ENCODE measurements at places on chromosomes 11 and 22. TPM values are rescaled to one million over a fixed set of nuclear protein-coding genes. Genes with fewer than 3 reads are reported as not detected.

DNA sequence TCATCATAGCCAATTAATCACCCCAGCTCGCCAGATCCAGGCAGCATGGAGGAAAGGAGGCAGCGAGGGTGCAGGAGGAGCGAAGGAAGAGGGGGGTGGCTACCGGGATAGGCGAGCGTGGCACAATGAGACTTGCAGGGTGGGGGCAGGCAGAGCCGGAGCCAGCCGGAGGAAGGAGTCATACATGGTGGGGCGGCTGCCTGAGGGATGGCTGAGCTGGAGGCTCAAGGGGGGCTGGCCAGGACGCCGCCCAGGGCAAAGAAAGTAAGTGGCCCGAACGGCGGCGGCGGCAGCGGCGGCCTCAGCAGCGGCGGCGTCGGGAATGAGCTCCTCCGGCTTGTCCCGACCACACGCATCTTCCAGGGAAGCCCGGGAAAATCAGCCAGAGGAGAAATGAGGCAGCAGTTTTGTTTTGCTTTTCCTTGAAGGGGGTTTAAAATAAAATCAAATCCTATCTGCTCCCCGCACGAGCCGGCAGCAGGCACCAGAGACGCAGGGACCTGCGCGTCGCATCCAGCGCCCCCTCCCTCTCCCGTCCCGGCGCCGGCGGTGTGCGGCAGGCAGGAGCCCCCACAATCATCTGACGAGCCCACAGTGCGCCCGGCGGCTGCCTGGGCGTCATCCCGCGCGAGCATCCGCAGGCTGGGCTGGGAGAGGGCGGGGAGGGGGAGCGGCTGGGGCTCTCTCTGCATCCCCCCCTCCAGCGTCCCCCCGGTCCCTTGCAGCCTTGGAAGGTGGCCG, 263.6 kb downstream of the CTTN start:
- DNase-seq, result no peak

GRCh38 chr22:44328762-44329161, 16.0 kb upstream of the SHISAL1 start:
- no peak for DNase-seq

The MS4A12 gene
- total RNA-seq, result not detected

- no peak for DNase-seq
These were observed 85.7 kb downstream of the CSNK2A3 start for GRCh38 chr11:11267312-11267711.

The COX8A gene
- 166 TPM for total RNA-seq

DNA sequence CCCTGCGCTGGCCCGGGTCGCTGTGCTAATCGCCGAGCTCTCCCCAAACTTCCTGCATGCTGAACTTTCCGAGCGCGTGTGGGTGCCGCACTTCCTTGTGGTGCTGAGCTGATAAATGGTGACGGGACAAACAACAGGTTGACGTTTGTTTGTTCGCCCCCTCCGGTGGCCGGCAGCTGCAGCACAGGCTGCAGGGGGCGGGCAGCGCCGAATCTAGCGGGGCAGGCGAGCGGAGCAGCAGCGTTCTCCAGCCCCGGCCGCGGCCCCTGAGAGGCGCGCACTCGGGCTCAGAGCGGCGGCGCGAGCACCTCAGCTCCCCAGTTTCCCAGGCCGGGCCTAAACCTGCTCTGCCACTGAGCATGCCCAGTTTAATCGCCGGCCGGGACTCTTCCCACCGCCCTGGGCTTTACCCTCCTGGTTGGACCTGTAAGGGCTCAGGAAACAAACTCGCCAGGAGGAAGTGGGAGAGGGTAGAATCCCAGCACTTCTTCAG, at the start of gene PDGFD:
Gene PDGFD, minus strand, starts transcription at position 120 of the 493 bp plus-strand sequence.
- peak; percentile 75 for DNase-seq

The UVRAG gene
- 52.5 TPM for total RNA-seq

GRCh38 chr22:36243986-36244385, 4.7 kb upstream of the APOL2 start:
- no peak for DNase-seq

The DDIAS gene
- total RNA-seq, result 2.4 TPM

DNA sequence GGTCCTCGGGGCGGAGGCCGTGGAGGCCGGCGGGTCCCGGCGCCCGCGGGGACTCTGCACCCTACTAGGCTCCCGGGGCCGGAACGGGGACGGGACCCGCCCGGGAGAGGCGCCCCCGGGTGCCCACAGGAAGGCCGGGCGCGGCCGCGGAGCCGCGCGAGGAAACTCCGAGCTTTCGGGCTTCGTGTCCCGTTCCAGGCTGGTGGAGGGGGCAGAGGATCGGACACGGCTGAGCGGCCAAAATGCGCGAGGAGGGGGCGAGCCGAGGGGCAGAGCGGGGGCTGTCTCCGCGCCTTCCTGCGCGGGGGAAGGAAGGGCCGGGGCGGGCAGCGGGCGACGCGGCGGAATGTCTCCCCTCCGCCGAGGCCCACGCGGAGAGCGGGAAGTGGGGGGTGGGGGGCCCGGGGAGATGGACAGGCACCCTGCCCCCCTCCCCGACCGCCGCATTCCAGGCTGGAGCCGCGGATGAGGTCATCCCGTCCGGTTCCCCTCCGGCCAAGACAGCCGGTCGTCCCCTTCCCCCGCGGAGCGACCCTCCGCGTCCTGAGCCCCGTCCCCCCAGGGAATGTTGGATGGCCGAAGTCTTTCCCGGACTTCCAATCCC, 430 bp downstream of the CDC42EP1 start:
- no peak for DNase-seq
